Stimulated activated CD8-positive, alpha-beta memory T cell treated with anti-CD3 and anti-CD28 coated beads, Interleukin-4, amount 100 ng/mL, for 24 hours (primary cell): ENCODE measurements at places on chromosomes 4 and X.

GRCh38 chrX:135596495-135596894 lies 76.0 kb downstream of the INTS6L start:
- DNase-seq, result peak; percentile 31

- DNase-seq, result no peak
Measured at GRCh38 chrX:103488332-103488731, 31.0 kb downstream of the RAB40A start.

GRCh38 chr4:83216959-83217683 lies 67.5 kb downstream of the COQ2 start:
- no peak for DNase-seq

DNA sequence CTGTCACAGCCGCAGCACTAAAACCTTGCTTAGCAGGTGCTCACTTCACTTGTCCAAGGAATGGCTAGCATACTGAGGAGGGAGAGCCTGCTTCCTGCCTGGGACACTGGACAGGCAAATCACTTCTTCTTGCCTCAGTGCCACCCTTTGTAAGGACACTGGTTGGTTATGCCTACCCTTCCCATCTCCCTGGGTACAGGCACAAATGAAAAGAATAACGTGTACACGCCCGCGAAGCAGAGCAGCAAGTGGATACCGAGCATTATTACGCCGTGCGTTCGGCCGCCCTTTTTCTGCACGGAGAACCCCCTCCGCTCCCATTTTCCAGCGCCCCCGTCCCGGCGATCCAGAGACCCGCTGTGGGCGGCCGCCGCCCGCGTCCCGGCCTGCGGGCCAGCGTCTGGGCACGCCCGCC lies 338 bp upstream of the KLHL2 start:
- DNase-seq, result no peak

GRCh38 chrX:13170966-13171558 lies 126.6 kb upstream of the FAM9C start:
- no peak for DNase-seq

DNA sequence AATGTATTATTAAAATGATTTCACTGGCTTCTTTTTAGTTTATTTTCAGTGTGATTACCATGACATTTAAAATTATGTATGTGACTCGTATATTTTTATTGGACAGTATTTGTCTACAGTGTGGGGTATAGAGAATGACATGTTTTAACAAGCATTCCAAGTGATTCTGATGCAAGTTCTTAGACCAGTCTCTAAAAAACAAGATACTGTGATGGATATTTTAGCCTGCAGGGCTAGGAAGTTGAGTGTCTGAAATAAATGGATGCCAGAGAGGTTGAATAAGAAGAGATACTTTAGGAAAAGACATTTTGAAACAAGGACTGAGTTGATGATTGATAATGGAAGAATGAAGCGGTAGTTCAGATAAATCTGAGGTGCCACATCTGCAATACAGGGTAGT lies 3.5 kb upstream of the MAD2L1 start:
- no peak for DNase-seq
